Gastrocnemius medialis (tissue), 4 donors: ENCODE measurements at places on chromosomes 4 and X. TPM values are rescaled to one million over a fixed set of nuclear protein-coding genes. Genes with fewer than 3 reads are reported as not detected.

DNA sequence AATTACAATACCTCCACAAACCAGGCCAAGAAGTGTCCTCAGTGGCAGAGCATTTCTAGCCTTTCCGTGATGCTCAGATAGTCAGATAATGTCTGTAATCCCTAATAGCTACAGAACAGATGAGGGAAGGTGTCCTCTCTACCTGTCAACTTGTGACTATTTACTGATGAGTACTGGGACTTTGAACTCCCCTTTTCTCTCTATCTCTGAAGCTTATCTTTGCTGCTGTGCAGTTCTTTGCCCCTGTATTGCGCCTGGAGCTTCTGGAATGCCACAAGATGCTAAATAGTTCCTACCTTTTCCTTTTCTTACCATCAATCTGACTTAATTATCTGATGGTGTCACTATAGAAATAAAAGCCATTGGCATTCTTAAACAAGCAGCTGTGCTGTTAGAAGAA, 30.5 kb downstream of the FGF2 start:
- no peaks in the 10 kb centered on the region for H3K36me3 ChIP-seq
- no peaks in the 10 kb centered on the region for H3K27me3 ChIP-seq
- no peak for DNase-seq

- H3K36me3 ChIP-seq = no peaks in the 10 kb centered on the region
- no peaks in the 10 kb centered on the region for H3K27me3 ChIP-seq
- no peak overlapping the region for H3K4me3 ChIP-seq
- DNase-seq = no peak
Measured at GRCh38 chr4:88938138-88938537, 118.8 kb downstream of the FAM13A start.

DNA sequence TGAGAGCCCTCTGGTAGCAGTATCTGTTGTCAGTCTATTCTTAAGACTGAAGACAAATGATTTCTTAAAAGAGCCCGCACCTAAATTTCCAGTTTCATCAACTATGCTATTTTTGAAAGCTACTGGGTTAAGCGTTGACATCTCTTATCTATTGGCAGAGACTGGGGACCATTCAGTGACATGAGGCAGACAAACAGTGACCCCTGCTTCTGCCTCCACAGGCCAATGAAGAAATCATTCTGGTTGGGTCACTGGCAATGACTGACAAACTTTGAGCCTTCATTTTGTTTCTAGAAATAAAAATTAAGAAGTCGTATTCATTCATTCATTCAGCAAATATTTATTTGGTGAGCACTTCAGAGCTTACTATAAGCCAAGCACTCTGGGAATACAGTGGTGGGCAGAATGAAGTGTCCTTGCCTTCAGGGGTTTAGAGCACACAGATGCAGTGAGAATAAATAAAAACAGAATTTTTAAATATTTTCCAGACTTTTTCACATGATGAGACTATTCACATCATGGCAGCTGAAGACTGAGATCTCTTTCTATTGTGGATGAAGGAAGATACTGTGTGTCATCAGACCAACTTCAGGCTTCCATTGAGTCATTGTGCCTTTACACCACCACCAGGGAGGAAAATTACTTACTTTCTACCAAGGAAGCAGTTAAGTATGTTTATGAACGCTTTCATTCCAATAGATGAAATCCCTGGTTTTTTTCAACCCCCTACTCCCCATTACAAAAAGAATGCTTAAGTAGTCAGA, 36.0 kb downstream of the SORBS2 start:
- no peaks in the 10 kb centered on the region for H3K27me3 ChIP-seq
- no peak for DNase-seq
- H3K27ac ChIP-seq = no peak overlapping the region
- H3K4me3 ChIP-seq = no peak overlapping the region

GRCh38 chr4:177737387-177737940, 295.2 kb upstream of the AGA start:
- H3K27ac ChIP-seq = no peak overlapping the region
- no peaks in the 10 kb centered on the region for H3K36me3 ChIP-seq
- no peaks in the 10 kb centered on the region for H3K27me3 ChIP-seq
- no peak overlapping the region for H3K4me3 ChIP-seq
- no peaks in the 10 kb centered on the region for H3K4me1 ChIP-seq

GRCh38 chr4:87003266-87003665, 68.5 kb downstream of the AFF1 start:
- H3K4me3 ChIP-seq = no peak overlapping the region
- no peak overlapping the region for H3K27ac ChIP-seq
- DNase-seq = no peak
- H3K36me3 ChIP-seq = no peaks in the 10 kb centered on the region
- H3K27me3 ChIP-seq = no peaks in the 10 kb centered on the region

GRCh38 chrX:23194885-23195554, 139.6 kb upstream of the PTCHD1 start:
- no peak for DNase-seq
- no peak overlapping the region for H3K27ac ChIP-seq
- H3K27me3 ChIP-seq = no peaks in the 10 kb centered on the region
- no peaks in the 10 kb centered on the region for H3K4me1 ChIP-seq

- no peaks in the 10 kb centered on the region for H3K4me1 ChIP-seq
- H3K27ac ChIP-seq = no peak overlapping the region
- H3K4me3 ChIP-seq = no peak overlapping the region
- H3K27me3 ChIP-seq = no peaks in the 10 kb centered on the region
- no peak for DNase-seq
- H3K36me3 ChIP-seq = no peaks in the 10 kb centered on the region
Measured at GRCh38 chrX:149120459-149120858, 384.6 kb downstream of the IDS start.

DNA sequence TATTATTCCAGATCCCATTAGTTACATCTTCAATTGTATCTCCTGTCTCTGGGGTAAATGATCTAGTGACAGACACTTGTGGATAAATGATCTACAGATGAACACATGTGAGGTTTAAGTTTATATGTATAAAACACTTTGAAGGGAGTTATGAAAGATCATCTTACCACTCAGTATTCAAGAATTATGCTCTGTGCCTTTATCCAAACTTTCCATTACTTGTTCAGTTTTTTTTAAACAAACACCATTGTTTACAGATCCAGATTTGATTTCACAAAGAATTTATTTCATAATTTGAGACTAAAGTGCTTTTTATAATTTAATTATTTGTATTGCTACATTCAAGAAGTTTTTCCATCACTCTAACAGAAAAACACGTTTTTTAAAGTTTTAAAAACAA, 142.5 kb downstream of the HHIP start:
- no peaks in the 10 kb centered on the region for H3K4me1 ChIP-seq
- no peaks in the 10 kb centered on the region for H3K27me3 ChIP-seq
- no peak overlapping the region for H3K27ac ChIP-seq
- no peaks in the 10 kb centered on the region for H3K36me3 ChIP-seq
- H3K4me3 ChIP-seq = no peak overlapping the region

DNA sequence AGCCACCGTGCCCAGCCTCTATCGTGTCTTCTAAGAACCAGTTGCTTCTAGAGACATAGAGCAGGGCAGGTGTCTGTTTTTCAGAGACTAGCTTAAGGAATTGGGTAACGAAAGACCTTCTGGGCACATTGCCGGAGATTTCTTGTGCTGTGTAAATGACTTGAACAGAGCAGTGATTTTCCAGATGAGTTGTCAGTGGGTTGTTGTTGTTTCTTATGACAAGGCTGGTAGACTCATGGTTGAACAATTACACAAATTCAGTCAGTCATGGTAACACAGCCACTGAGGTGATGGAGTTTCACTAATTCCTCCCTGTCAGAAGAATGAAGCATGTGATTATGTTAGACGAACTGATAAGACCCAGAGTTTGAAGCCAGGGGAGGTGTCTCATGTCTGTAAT, 20.5 kb upstream of the DDX3X start:
- H3K4me3 ChIP-seq = no peak overlapping the region
- DNase-seq = no peak
- H3K36me3 ChIP-seq = no peaks in the 10 kb centered on the region
- H3K4me1 ChIP-seq = no peaks in the 10 kb centered on the region
- H3K27ac ChIP-seq = no peak overlapping the region

DNA sequence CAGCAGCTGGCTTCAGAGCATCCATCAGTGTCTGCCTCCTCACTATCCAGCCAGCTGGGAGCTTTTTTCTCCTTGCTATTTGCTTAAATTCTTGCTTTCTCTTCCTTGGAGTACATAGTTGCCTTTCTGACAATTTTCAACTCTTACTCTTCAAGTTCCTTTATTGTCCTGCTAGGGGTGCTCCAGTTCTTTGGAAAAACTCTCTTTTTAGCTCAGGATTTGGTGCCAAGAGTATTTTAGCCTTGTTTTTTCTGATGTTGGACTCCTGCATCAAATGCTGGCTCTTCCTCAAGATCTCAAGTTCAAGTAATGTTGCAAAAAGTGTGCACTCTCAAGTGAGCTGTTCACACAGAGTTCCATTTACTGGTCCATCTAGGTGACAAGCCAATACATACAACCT, 126.4 kb downstream of the KDR start:
- no peak overlapping the region for H3K4me3 ChIP-seq
- DNase-seq = no peak
- no peaks in the 10 kb centered on the region for H3K36me3 ChIP-seq
- H3K4me1 ChIP-seq = no peaks in the 10 kb centered on the region
- no peak overlapping the region for H3K27ac ChIP-seq

DNA sequence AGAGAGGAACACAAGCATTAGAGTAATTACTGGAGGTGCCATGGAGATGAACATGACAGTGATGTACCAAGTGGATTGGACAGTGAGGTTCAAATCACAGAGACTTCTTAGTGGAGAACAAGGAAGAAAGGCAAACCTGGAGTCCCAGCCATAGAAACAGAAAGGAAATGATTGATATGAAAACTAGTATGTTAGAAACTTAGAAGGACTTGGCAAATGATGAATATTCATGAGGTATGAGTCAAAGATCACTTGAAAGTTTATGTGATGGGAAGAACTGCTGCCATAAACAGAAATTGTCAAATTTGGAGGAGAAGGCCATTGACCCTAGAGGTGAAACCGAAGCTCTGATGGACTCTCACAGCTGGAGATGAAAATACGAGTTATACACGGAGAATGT, 88.2 kb downstream of the PHOX2B start:
- no peak for DNase-seq
- peaks cover 18% of the 10 kb centered on the region for H3K36me3 ChIP-seq
- no peak overlapping the region for H3K27ac ChIP-seq
- no peaks in the 10 kb centered on the region for H3K27me3 ChIP-seq

Gene GABRE
- total RNA-seq = 4.8 TPM

Gene GPRIN3
- 1.6 TPM for total RNA-seq

Gene CDKL2
- total RNA-seq = not detected

Gene PRSS12
- total RNA-seq = 0.09 TPM

Gene BEX1
- not detected for total RNA-seq

Gene TEX11
- not detected for total RNA-seq
